Cardiac muscle cell (in vitro differentiated cells and primary cell): ENCODE measurements at places on chromosomes 1 and 21.

GRCh38 chr1:192474080-192474683, 101.4 kb upstream of the RGS1 start:
- DNase-seq = peak; percentile 53

DNA sequence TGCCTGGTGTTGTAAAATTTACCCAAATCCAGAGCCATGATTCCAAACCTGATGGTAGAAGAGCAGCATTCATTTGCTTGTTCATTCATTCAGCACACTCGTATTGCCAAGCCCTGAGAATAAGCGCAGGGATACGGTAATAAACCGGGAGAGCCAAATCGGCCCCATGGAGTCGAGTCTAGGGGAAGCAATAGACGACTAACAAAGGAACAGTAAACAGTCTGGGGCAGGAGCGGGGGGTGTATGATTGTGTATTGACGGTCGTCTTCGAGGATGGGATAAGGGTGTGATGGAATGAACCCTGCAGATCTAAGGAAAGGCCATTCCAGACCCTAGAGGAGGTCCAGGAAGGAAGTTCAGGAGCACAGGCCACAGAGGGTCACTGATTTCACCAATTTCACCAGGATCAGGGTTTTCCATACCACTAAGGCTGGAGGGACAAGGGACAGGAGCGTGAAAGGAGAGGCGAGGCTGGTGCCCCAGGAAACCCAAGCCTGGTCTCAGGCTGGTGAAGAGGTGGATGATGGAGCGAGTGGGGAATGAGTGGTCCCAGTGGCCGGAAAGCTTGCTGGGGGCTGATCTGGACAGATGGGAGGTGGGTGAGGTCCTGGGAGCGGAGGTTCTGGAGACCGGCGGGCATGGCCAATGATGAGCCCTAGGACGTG, 61.1 kb upstream of the PDE9A start:
- DNase-seq = no peak

DNA sequence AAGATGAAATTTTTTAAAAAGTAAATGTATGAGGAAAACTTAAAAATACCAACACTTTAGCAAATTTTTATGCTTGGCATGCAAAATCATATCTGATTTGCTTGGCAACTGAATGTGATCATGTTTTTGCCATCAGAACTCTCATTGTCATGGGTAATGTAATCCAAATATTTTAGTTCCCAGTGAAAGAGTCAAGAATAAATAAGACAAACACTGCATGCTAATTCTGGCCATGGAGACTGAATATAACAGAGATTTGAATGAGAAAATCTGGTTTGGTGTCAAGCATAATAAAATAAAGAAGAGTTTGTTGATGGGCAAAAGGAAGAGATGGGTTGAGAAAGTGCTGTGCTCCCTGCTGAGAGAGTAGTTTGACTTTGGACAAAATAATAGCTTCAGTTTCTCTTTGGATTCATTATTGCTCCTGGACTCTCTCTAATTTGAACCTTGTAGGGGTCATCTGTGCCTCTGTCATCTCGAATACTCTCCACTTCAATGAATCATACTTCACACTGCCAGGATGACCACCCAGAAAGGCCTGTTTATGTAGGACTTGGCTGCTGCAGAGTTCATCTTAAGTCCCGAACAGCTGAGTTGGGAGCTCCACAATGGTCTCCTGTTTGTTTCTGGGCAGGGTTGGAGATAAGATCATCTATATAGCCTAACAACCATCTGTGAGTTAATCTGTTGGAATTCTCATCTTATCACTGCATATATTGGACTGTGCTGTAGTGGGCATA, 34.4 kb downstream of the ADAMTS1 start:
- no peak for DNase-seq

GRCh38 chr1:29406814-29407213, 170.5 kb downstream of the PTPRU start:
- no peak for DNase-seq

DNA sequence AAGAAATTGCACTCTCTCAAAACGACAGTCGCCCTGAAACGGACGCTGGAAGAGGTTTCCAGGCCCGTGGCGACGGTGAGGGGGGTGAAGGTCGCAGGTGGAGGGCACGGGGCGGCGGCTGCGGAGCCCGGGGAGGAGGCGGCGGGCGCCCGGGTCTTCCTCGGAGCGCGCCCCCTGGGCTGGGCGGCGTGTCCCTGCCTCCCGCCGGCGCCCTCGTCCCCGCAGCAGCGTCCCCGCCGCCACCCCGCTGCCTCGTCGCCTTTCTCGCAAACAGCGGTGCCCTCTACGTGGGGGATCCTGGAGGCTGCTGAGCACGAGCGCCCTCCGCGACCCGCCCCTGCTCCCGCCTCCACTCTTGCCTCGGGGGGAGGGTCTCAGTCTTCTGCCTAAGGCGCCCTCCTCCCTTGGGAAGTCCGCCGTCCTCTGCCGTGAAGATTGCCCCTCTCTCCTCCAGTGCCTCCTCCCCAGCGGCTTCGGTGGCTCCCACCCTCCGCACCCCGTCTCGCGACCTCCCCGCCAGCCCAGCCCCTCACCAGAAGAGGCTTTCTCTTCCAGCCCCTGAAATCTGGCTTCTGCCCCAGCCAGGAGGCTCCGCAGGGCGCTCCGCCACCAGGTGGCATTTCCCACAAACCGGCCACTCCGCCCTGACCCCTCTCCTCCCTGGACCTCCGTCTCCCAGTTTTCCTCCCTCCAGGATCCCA, 227.4 kb downstream of the SDCCAG8 start:
- peak; percentile 43 for DNase-seq

- no peak for DNase-seq
Measured at GRCh38 chr1:60034999-60035398, 38.6 kb downstream of the C1orf87 start.
